ENCODE measurements at places on chromosomes 12 and 14. TPM values are rescaled to one million over a fixed set of nuclear protein-coding genes. Genes with fewer than 3 reads are reported as not detected.

DNA sequence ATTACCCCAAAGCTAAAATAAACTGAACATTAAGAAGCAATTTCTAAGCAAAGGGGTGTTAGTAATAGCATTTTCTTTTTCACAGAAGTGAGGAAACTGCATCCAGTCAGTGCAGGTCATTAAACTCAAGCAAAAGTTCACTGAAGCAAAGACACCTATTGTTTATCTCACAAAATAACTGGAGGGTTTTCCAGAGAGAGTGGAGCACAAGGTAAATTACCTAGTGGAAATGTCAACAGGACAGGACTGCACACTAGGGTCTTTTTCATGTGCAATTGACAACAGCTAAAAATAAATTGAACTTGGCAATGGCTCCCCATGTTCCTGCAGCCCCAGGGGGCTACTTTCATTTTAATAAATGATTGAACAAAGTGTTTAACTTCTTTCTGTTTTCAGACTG lies 742.0 kb downstream of the GALC start:
- H3K36me3 ChIP-seq = no peaks in the 10 kb centered on the region
- H3K27me3 ChIP-seq = no peaks in the 10 kb centered on the region
- H3K27ac ChIP-seq = no peak overlapping the region
- no peaks in the 10 kb centered on the region for H3K4me1 ChIP-seq
- no peak overlapping the region for H3K4me3 ChIP-seq
- no peak for DNase-seq

GRCh38 chr14:52790756-52791222 lies 618 bp downstream of the GNPNAT1 start:
- no peaks in the 10 kb centered on the region for H3K4me1 ChIP-seq
- H3K27me3 ChIP-seq = no peaks in the 10 kb centered on the region
- no peak for DNase-seq
- H3K4me3 ChIP-seq = peak overlapping the region; percentile 73
- peak overlapping the region; percentile 96 for H3K27ac ChIP-seq

DNA sequence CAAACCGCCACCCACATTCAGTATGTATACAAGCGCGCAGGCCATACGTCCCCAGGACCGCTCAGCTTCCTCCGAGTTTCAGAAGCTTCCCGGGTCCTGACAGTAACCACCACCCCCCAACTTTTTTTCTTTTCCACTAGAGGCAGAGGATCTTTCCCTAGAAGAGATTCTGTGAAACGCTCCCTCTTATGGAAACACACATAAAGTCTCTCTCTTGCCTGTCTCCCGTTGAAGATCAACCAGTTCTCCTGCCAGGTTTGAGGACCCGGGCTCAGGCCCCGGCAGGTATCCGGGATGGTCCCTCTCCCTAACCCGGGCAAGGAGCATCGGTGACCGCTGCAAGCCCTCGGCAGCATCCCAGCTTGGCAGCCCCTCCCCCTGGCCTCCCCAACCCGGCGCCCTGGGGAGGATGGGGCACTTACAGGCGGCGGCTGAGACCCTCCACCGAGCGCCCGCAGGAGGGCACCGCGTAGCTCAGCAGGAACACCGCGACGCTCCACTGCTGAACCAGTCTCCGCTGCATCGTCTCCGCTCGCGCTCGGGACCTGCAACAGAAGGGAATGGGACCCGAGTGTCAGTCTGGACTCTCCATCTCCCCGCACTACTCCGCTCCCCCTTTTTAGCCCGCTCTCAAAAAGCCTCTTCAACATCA lies 3.4 kb downstream of the PTHLH start:
- peaks cover under 1% of the 10 kb centered on the region for H3K27me3 ChIP-seq
- H3K4me3 ChIP-seq = peak overlapping the region; percentile 68
- H3K4me1 ChIP-seq = no peaks in the 10 kb centered on the region
- no peaks in the 10 kb centered on the region for H3K36me3 ChIP-seq
- H3K27ac ChIP-seq = peak overlapping the region; percentile 80

GRCh38 chr12:12734054-12734453 lies 16.9 kb downstream of the CDKN1B start:
- H3K4me1 ChIP-seq = no peaks in the 10 kb centered on the region
- H3K4me3 ChIP-seq = no peak overlapping the region
- H3K36me3 ChIP-seq = no peaks in the 10 kb centered on the region
- peak overlapping the region; percentile 61 for H3K27ac ChIP-seq
- DNase-seq = no peak

DNA sequence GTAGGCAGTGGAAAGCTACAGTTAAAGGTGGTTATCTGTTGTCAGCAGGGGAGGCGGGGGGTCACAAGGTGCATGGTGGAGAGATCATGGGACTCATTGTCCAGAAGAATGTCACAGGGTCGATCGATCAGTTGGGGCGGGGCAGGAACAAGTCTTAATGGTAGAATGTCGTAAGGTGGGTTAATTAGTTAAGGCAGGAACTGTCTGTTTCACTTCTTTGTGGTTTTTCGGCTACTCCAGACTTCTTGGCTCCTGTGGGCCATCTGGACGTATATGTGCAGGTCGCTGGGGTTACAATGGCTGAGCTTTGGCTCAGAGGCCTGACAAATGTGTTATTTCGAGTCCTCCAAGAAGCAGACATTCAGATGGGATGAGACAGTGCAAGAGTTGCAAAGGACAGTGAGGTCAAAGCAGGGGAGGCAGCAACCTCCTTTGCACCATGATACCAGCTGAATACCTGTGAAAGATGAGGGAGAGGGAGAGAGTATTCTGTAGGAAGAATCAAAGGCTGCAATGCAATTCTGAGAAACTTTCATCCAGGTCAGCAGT lies 246.9 kb upstream of the TMEM132C start:
- H3K4me1 ChIP-seq = no peaks in the 10 kb centered on the region
- H3K27me3 ChIP-seq = no peaks in the 10 kb centered on the region
- H3K27ac ChIP-seq = no peak overlapping the region
- DNase-seq = no peak
- no peaks in the 10 kb centered on the region for H3K36me3 ChIP-seq
- H3K4me3 ChIP-seq = no peak overlapping the region

SOAT2 gene
- total RNA-seq = 0.16 TPM
